ENCODE measurements at places on chromosomes 3 and 15. TPM values are rescaled to one million over a fixed set of nuclear protein-coding genes. Genes with fewer than 3 reads are reported as not detected.

DNA sequence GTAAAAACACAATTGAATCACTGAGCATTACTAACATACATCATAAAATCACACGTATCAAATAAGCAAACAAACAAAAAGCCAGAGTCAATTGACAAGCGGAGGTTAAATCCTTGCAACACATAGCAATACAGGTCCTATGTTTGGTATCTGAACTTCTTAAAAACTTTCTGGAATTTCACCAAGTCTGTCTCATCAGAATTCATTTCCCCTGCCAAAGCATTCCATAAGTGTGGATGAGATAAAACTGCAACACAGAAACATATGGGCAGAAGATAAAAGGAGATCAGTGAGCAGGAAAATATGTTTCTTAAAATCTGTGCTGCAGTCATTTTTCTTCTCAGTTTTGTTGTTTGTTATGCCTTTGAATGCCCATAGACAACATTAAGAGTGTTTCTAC, 1155.5 kb downstream of the TBL1XR1 start:
- no peak for DNase-seq

DNA sequence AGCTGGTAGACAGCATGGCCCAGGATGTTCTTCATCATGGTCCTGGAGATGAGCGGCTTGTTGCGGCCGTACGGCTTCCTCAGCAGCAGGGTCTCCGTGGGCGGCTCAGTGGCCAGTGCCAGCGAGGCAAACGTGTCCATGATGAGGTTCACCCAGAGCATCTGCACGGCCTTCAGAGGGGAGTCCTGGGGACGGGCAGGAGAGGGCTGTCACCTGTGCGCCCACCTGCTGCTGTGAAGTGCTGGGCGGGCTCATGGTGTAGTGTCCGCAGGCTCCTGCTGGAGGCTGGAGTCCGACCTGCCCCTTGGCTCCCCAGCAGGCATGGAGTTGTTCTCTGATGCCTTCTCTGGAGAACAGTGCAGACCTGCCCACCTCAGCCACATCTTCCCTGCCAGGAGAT, 21.9 kb upstream of the SEC13 start:
- DNase-seq = no peak

The PP2D1 gene
- total RNA-seq = not detected

- no peak for DNase-seq
Observed at GRCh38 chr3:7630925-7631324, 770.0 kb downstream of the GRM7 start.

The RPP14 gene
- total RNA-seq = 15.1 TPM

DNA sequence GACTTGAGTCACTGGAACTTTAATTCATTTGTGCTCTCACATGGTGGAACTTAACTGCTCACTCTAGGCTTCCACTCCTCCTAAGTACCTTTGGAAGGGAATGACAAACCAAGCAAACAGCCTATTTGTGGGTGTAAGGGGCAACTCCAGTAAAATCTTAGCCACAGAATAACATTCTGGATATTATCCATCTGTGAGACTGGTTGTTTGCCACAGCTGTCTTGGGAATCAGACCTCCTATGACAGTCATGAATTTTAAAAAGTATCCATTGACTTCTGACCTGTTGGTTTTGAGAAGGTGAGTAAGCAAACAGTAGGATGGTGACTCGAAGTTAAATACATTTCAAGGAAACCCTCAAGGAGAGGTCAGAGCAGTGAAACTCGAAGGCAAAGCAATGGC, 147.3 kb upstream of the CDIN1 start:
- DNase-seq = peak; percentile 38
